Left cardiac atrium (tissue), 4 donors: ENCODE measurements at places on chromosomes 12 and 14.
A peak's percentile ranks its signal among the peaks of the same experiment; 100 is the strongest.

DNA sequence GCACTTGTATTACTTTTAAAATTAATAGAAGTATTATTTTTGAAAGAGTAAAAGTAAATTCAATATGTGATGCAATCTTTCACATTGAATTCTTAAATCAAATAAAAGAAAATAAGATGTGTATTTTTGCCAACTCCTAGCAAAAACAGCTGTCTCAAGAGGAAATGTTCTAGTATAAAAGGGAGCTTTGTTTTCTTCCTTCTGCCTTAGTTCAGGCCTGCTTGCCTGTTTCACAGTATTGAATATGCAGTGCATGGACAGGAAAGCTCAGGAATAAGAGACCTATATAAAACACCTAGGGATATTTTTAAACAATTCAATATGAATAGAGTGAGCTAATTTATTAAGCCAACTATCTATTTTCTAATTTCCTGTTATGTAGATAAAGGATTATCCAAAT is 294.8 kb upstream of the G2E3 start:
- DNase-seq: no peak

GRCh38 chr14:59595071-59595470 is 18.5 kb upstream of the CCDC175 start:
- DNase-seq: no peak

DNA sequence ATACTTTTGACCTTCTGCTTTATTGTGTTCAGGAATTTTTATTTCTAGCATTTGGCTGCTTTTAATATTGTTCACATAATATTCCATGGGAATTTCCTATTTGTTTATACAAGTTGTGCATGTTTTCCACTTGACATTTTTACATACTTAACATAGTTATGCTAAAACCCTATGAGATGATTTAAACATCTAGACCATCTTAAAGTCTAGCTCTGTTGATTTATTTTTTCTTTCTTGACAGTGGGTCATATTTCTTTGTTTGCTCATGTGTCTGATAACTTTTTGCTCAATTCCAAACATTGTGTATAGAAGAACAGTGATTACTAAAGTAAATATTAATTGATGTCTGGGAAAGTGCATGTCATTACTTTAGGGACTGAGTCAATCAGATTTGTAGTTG is 202.1 kb upstream of the PDZRN4 start:
- DNase-seq: no peak

GRCh38 chr14:34792598-34792997 is 78.2 kb upstream of the CFL2 start:
- DNase-seq: no peak

- DNase-seq: no peak
Measured at GRCh38 chr12:60148109-60148508, 552.3 kb downstream of the SLC16A7 start.

DNA sequence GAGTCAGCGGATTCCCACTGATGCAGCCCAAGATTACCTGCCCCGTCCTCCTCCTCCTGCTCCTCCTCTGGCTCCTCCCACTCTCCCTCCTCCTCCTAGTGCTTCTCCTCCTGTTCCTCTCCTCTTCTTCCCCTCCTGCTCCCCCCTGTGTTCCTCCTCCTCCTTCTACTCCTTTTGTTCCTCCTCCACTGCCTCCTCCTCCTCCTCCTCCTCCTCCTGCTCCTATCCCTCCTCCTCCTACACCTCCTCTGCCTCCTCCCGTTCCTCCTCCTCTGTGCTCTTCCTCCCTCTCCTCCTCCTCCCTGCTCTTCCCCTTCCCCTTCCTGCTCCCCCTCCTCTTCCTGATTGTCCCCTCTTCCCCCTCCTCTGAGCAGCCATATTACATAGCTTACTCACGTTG is 141.3 kb downstream of the CACNA1C start:
- no peak for DNase-seq

DNA sequence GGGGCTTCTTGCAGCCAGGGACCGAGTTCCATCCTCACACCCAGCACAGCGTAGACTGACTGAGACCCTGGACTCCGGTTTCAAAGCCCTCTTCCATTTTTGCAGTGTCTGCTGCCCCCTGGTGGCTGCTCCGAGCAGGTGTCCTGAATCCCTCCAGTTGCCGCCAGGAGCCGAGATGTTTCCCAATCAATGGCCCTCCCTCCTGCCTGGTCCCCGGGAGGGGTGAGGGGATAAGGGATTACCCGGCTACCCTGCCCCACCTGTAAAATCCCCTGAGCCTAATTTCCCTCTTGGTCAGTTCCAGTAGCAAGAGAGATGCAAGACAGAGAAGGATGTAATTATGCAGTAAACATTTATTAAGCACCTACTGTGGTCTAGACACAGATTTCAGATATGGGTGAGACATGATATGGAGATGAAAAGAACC is 55.0 kb downstream of the PHETA1 start:
- peak; percentile 73 for DNase-seq

- DNase-seq: no peak
Measured at GRCh38 chr12:68890701-68891113, 42.3 kb downstream of the CPM start.

GRCh38 chr12:122942637-122943036 is 23.6 kb downstream of the ABCB9 start:
- no peak for DNase-seq

DNA sequence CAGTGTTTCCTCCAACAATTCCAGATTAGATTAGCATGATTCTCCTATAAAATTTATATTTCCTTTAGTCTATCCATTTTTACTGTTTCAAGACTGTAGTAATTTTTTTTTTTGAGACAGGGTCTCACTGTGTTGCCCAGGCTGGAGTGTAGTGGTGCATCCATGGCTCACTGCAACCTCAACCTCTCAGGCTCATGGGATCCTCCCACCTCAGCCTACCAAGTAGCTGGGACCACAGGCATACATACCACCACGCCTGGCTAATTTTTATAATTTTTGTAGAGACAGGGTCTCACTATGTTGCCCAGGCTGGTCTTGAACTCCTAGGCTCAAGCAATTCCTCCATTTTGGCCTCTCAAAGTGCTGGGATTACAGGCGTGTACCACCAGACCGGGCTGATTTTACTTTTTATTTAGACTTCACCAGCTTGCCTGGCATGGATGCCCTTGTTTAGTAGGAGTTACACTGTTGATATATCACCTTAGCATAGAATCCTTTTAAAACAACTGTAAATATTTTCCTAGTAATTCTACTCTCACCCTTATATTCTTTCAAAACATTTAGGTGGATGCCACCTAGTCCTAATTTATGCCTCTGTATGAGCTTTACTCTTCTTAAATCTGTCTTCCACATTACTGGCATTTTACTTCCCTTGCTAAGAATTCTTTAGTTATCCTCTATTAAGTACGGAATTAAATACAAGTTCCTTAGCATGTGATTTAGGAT is 55.8 kb upstream of the LIMA1 start:
- no peak for DNase-seq
